ENCODE measurements at places on chromosomes 11 and 22.

- no peak for DNase-seq
Measured at GRCh38 chr11:61716478-61717285, 35.8 kb upstream of the MYRF start.

GRCh38 chr11:81070948-81071347 is 1630.1 kb upstream of the TENM4 start:
- DNase-seq, result no peak

GRCh38 chr22:46830841-46831240 is 68.4 kb downstream of the TBC1D22A start:
- DNase-seq, result no peak

- no peak for DNase-seq
Measured at GRCh38 chr22:20011993-20012740, 4.5 kb downstream of the ARVCF start.

- DNase-seq, result no peak
Measured at GRCh38 chr11:58433638-58434203, 5.8 kb upstream of the OR5B2 start.

DNA sequence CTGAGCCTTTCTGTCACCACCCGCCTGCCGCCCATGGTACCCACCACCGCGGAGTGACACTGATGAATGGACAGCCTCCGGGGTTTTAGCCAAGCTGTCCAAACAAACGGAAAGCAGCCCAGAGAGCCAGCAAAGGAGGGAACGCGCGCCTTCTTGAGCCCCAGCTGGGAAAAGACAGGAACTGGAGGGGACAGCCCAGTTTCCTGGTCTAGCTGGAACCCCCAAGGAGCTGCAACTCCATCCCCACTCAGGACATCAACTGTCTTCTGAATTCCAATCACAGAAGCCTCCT is 33.7 kb downstream of the SHISAL1 start:
- no peak for DNase-seq

DNA sequence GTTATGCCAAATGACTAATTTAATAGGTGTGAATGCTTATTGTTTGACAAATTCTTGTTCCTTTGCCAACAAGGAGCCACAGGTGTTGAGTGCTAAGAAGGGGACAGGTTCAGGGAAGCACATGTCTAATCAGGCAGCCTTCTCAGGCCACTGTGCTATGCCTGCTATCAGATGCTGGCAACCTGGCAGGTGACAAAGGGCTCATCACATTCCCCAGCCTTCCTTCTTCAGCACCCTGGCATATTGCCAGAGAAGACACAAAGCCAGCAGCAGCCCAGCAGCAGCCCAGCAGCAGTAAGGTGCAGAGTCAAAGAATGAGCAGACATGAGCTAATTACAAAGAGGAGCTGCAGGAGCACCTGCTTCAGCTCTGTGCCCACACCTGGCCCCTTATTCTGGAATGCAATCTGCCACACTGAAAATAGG is 68.2 kb downstream of the GUCY1A2 start:
- DNase-seq, result no peak

- DNase-seq, result no peak
Measured at GRCh38 chr22:29030016-29030617, 31.5 kb downstream of the C22orf31 start.

- peak; percentile 55 for DNase-seq
Measured at GRCh38 chr11:61967924-61968757, 707 bp upstream of the FTH1 start.

GRCh38 chr11:122572592-122572991 is 82.9 kb upstream of the UBASH3B start:
- no peak for DNase-seq

- no peak for DNase-seq
Measured at GRCh38 chr11:83557653-83558052, 271.5 kb upstream of the CCDC90B start.

GRCh38 chr11:23723861-23724260 is 773.0 kb upstream of the LUZP2 start:
- DNase-seq, result no peak

DNA sequence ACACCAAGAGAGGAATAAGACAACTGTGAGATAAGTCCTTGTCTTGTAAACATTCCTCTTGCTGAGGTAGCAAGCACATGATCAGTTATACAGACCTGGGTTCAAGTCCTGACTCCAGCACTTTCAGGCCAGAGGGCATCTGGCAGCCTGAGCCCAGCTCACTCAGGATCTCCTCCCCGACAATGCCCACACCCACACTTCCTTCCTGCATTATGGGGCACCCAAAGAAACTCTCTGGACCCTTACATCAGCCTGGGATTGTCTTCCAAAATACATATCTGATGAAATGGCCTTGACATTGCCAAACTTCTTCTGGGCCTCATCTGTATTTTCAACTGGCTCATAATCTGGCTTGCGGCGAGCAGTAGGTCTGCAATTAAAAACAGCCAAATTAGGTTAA is 48.6 kb downstream of the ARFGAP3 start:
- no peak for DNase-seq

DNA sequence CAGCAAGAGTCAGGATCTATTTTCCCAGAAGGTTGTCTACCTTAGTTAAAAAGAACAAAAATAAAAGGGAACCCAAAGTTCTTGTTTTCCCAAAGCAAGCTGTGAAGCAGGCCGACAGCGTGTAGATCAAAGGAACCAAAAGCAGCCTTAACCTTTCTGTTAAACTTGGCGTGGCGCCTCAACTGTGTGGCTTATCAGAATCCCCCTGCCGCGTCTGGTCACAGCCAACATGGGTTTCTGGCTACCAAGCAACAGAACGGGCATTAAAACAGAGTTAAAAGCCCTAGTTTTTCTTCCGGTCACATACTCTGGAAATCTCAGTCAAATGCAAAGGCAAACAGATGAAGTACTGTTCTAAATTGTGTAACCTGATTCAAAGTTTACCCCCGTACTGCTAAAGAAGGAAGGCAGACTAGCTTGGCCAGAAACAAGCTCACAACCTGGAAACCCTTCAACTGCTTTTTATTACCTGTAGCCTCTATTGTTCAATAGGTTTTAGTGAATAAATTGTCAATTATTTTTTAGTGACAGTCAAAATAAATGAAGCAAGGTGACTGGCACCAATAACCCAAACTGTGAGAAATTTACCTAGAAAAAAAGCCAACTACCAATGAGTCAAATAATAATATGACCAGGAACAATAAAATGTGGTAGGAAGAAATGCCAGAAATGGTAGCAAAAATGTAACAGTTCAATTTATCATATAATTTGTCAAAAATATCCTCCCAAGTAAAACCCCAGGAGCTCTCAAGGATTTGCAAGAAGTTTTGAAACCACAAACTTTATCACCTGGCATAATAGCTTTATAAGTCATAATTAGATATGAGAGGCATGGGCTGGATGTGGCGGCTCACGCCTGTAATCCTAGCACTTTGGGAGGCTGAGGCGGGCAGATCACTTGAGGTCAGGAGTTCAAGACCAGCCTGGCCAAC is 21.4 kb downstream of the CHKA start:
- DNase-seq, result no peak

GRCh38 chr11:113405724-113406478 is 18.3 kb downstream of the ANKK1 start:
- no peak for DNase-seq

GRCh38 chr22:27574002-27574366 is 227.6 kb downstream of the MN1 start:
- no peak for DNase-seq

GRCh38 chr11:68164437-68164836 is 43.2 kb upstream of the CHKA start:
- DNase-seq, result no peak

DNA sequence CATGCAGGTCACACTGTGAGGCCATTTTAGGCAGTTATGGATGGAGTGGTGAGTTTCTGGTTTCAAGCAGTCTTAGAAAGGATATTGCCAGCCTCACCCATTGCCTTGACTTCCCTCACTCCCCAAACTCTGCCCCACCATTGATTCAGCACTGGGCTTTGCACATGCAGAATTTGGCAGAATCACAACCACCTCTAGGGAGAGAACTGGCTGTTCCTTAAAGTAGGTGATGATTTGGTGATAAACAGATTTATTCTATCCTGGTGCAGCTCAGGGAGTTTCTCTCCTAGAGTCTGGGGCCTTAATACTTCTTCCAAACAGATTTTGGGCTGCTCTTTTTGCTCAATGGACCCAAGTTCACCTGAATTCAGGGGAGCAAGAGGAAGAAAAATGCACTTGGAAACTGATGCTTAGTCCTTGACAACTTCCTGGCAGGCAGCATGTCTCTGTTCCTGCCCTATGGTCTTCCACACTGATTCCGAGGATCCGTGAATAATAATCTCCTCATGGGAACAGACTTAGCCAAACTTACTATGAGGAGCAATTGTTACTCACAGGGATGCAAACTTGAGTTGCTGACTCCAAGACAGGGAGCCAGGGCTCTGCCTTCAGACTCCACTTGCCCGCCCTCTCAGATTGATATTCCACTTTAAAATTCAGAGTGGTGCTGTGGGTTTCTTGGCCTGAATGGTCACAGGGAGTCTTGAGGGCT is 129.7 kb upstream of the PARVA start:
- DNase-seq, result no peak

DNA sequence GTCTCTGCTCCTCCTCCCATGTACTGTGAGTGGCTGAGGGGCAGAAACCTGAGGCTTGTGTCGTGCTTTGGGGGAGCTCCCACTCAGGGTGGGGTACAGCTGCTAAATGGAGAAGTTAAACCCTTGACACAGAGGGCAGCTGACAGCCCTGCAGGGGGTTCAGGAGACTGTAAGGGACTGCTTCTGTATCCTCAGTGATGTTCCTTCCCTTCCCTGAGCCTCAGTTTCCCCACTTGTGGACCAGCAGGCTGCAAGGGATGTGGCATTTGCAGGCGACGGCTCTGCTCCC is 15.6 kb downstream of the SYNGR1 start:
- no peak for DNase-seq

DNA sequence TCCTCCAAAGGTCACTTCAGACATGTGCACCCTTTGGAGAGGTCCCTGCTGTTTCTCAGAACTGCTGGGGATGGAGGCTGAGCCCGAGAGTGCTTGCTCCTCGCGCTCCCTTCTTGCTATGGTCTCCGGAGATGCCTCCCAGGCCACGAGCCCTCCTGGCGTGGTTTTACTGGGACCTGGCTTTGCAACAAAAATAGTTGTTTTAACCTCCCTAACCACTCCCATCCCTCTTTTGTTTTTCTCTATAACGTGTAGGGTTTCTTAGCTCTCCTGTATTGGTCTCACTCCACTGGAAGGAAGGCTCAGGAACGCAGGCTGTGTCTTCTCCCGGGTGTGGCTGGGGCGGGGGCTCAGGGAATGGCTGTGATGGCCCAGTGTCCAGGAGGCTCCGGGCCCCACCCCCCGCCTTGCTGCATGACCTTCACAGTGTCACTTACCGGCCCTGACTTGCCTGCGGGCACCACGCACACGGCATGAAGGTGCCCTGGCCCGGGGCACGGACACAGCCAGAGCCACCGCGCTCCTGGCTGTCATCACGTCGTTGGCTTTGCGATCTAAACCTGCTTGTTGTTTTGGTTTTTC is 5.6 kb downstream of the PTDSS2 start:
- DNase-seq, result no peak

DNA sequence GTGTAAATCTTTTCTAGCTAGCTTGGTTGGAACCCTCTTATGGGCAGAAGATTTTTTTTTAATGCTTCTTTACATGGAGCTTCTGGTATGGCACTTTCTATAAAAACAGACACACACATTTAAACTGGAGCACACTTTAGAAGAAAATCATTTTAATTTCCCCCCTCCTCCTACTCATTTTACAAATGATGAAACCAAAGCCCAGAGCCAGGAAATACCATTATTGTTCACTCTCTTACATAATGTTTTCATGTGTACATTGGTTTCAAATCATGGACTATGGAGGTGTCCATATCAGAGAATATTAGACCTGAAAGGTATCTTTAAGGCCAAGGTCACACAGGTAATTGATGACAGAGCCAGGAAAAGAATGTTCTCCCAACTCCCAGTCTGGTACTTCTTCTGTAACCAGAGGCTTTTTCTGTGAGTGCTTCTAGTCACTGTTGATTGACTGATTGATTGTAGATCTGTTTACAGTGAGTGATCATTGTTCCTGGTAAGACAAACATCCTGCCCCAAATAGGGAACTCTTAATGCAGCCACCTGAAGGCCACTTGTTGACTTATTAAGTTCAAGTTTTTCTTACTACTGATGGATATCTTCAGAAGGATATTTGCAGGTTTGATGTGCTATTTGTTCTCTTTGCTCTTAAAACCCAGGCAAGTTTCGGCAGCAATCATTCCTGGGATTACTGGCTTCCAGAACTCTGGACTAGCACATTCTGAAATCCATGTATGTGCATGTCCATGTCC is 26.8 kb upstream of the ME3 start:
- no peak for DNase-seq

DNA sequence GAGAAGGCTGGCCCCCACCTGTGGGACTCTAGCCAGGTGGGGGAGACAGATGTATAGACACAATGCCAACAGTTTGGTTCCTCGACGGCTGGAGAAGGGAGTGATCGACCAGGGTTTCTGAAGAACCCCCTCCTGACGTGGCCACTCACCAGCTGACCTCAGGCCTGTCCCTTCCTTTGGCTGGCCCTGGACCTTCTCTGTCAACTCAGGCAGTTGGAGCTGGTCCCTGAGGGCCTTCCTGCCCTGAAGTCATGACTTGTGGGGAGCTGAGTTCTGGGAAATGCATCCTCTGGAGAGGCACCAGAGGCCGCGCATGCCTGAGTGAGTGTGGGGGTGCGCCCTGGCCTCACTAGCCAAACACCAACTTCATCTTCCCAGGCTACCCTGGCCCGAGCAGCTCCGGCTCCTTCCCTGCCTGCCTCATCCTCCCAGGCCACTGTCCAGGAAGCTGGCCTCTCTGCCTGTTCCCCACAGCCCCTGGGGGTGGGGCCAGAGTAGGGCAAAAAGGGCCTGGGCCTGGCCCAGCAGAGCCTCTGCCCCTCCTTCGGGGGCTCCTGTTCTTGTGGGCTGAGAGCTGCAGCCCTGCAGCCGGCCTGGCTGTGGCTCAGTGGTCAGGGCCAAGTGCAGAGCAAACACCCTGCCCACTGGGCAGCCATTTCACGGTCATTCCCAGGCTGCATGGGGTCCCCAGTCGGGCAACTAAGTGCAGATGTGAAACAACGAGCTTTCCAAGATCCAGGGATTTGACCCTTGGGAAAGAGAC is 23.6 kb downstream of the TXN2 start:
- DNase-seq, result no peak

DNA sequence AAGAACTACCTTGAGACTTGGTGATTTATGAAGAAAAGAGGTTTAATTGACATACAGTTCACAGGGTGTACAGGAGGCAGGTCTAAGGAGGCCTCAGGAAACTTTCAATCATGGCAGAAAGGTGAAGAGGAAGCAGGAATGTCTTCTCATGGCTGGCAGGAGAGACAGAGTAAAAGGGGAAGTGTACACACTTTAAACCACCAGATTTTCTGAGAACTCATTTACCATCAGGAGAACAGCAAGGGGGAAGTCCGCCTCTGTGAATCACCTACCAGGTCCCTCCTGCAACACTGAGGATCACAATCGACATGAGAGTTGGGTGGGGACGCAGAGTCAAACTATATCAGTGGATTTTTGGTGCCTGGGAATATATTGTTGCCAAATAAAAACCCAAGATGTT is 40.3 kb upstream of the OR5D13 start:
- no peak for DNase-seq

Measured in HAP-1 (cell line).